ENCODE measurements at places on chromosomes 2 and 18. TPM values are rescaled to one million over a fixed set of nuclear protein-coding genes. Genes with fewer than 3 reads are reported as not detected.

The CLIP4 gene
- 33.6 TPM for total RNA-seq

The LYPD6 gene
- 0.08 TPM for total RNA-seq

The CFAP53 gene
- 0.16 TPM for total RNA-seq

The IL1R1 gene
- 22.6 TPM for total RNA-seq

The MYOM1 gene
- 667 TPM for total RNA-seq

The RGPD3 gene
- total RNA-seq = not detected

The CLEC4F gene
- not detected for total RNA-seq

The BUB1 gene
- total RNA-seq = 0.66 TPM

The SLC38A11 gene
- 0.33 TPM for total RNA-seq

Data from left ventricle myocardium inferior (tissue), 1 donor.